ENCODE measurements at places on chromosomes 7 and 10. TPM values are rescaled to one million over a fixed set of nuclear protein-coding genes. Genes with fewer than 3 reads are reported as not detected.

DNA sequence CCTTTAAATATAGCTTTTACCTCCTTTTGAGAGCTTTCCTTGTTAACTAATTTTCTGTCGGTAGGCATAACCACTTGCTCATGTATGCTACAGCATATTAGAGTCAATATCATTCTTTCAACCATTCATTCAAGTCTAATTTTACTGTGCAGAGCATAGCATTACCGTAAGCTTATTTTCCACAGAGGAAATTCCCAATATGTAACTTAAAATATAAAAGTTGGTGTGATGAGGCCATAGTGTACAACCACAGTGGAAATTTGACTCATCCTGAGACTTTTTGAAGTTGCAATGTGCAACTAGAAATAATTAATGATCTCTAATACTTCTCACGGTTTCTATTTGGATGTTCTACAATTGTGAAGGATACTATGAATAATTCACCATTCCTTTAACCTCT lies 80.6 kb upstream of the KLF6 start:
- DNase-seq: no peak

IQUB gene
- 0.26 TPM for total RNA-seq

NPY4R gene
- 25.3 TPM for total RNA-seq

- DNase-seq: no peak
Observed at GRCh38 chr7:26599982-26600381, 264.4 kb downstream of the SKAP2 start.

GBX1 gene
- not detected for total RNA-seq

MLLT10 gene
- total RNA-seq: 29.6 TPM

DNA sequence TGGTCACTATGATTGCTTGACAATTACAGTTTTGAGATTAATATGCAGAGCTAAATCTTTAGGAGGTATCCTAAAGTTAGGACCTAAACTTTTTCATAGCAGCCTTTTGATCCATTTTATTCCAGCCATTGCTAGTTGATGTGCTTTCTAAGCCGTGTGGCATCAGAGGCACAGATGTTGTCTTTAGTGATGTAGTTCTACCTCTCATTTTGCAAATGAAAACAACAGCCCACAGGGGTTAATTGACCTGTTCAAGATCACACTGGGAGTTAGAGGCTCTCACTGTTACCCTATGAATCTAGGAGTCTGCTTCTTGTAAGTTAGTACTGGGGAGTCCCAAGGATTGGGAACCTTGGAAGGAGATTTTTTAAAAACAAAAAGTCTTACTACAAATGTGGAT lies 10.6 kb downstream of the AUTS2 start:
- DNase-seq: no peak

CREB3L2 gene
- 40.6 TPM for total RNA-seq

DNA sequence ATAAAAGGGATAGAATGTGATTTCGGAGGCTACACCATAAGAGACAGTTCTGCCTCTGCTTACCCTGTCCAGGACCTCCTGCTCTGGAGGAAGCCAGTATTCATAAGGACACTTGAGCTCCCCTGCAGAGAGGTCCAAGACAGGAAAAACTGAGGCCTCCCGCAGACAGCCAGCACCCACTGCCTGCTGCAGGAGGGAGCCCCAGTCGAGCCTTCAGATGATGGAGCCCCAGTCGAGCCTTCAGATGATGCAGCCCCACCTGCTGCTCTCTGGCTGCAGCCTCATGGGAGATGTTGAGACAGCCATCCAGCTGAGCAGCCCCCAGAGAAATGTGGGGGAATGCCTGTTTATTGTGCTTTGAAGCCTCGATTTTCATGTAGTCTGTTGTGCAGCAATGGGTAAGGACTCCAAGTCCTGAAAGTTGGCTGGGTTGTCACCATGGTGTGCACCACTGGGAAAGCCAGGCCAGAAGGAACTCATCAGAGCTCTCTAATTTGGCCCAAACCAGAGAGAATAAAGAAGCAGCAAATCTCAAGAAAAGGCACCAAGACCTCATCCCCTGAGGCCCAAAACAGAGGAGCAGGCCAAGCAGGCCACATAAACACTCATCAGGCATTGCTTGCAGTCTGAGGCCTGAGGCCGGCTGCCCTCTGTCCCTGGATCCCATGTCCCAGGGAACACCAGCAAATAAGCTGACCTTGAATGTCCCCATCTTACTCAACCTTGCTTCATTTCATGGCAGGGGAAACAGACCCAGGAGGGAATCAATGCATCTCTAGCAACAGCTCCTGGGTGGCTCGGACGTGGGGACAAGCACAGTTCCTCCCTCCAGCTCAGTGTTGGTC lies 30.9 kb downstream of the CALML5 start:
- no peak for DNase-seq

SRPK2 gene
- 31.6 TPM for total RNA-seq

- DNase-seq: peak; percentile 47
Observed at GRCh38 chr7:25860275-25861163, 291.5 kb upstream of the NFE2L3 start.

DNA sequence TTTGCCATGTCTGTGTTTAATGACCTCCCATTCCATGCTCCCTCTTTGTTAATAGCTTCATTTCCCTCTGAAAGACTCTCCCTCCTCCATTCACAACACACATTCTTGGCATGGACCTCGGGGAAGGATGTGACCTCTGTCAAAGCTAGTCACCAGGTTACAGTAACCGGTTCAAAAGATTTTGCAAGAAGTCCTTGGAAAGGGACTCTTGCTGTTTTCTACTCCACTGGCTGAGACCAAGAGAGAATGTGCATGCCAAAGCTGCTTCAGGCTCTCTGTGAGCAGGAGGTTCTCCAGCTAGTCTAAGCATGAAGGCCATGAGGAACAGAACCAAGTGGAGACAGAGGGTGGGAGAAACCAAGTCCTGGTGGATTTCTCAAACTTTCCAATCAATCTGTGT lies 732.6 kb downstream of the CCSER2 start:
- DNase-seq: no peak

DNA sequence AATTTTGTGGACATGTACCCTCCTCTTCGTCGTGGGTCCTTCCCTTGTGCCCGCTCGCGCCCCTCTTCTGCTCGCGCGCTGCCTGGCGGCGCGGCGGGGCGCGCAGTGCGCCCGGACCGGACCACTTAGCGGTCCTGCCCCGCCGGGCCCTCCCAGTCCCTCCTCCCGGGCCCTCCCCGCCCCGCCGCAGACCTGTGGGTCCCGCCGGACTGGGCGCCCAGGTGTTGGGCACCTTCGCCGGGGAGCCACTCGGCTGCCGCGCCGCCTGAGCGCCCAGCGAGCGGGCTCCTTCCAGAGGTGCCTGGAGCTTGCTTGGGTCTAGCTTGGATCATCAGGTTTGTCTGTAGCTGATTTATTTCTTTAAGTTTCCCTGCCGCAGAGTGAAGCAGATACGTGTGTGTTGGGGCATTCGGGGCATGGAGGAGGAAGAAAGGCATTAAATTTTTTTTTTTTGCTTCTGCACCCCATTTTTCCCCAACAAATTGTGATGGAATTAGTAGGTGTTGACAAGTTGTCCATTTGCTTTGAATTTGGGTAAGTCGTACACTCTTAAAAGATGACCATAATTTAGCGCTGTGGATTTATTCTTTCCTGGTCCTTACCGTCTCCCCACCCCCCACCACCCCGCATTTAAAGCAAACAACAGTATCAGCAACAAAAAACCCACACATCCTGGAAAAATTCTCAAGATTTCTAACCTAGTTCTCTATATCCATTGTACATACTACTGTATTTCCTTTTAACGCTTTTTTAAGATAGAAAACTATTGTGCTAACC lies 905 bp downstream of the C1GALT1 start:
- peak; percentile 64 for DNase-seq

GTF2IRD1 gene
- total RNA-seq: 30.7 TPM

GRCh38 chr7:132249256-132249971 lies 326.9 kb downstream of the PLXNA4 start:
- DNase-seq: peak; percentile 60

DNA sequence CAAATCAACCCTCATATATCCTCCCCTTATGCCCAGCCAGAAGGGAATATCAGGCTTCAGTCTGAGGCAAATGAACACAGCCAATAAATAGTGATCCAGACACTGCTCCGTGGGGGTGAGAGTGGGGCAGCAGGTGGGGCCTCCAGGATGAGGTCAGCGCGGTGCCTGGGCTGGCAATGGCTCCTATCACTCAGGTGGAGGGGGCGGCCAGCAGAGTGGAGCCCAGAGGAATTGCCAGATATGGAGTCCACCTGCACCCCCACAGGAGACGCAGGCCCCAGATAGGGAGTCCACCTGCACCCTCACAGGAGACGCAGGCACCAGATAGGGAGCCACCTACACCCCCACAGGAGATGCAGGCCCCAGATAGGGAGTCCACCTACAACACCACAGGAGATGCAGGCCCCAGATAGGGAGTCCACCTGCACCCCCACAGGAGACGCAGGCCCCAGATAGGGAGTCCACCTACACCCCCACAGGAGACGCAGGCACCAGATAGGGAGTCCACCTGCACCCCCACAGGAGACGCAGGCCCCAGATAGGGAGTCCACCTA lies 78.0 kb upstream of the PPP2R2D start:
- DNase-seq: no peak

GRCh38 chr7:139106959-139107358 lies 2.6 kb downstream of the ZC3HAV1 start:
- DNase-seq: no peak
